Stimulated activated CD4-positive, alpha-beta T cell treated with anti-CD3 and anti-CD28 coated beads, TNF-alpha, amount 100 ng/mL, for 24 hours (primary cell): ENCODE measurements at places on chromosomes 6 and 20.

GRCh38 chr20:38975539-38976120 lies 13.5 kb downstream of the DHX35 start:
- DNase-seq = no peak

- no peak for DNase-seq
These were observed 28.6 kb downstream of the PRPH2 start for GRCh38 chr6:42693725-42694323.

DNA sequence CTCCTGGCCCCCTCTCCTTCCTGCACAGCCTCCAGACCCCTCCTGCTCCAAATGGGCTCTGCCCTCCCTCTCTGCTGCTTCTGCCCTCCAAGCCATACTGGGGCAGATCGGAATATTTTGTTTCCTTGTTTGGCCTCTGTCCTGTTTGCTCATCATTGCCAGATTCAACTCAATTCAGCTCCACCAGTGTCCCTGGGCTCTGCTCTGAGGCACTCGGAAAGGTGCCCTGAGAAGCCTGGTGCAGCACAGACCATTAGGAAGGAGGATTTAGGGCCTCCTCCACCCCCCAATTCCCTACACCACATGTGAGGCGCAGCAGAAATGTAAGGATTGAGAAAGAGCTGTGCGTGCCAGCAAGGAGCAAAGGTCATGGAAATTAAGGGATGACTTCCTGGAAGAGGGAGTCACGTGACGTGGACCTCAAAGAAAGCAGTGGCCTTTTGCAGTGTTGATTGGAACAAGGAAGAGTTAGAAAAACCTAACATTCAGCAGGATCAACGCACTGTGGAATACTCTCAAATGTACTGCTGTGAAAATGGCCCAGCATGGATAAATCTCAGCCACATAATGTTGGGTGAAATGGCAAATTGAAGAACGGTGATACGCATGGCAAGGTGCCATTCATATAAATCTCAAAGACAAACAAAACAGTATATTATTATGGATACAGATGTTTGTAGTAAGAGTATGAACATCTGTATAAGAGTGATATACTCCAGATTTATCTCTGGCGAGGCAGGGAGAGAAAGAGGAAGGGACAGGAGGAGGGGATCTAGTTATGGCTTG lies 229.5 kb upstream of the RNF24 start:
- no peak for DNase-seq

DNA sequence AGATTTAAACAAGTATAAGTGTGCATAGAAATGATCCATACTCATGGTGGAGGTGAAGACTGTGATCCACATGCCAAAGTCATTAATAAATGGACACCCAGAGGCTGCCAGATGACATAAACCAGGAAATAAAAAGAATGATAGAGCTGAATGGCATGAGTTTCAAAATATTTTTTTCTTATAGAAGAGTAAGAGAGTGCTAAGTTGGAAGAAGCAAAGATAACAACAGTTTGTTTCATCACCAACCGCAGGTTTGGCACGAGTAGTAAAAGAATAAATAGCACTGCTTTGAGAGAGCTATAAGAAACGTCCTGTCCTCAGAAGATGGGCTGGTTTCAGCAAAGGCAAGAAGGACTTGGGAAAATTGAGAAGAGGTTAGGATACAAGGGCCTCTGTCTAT lies 246.9 kb downstream of the UBE3D start:
- DNase-seq = no peak

DNA sequence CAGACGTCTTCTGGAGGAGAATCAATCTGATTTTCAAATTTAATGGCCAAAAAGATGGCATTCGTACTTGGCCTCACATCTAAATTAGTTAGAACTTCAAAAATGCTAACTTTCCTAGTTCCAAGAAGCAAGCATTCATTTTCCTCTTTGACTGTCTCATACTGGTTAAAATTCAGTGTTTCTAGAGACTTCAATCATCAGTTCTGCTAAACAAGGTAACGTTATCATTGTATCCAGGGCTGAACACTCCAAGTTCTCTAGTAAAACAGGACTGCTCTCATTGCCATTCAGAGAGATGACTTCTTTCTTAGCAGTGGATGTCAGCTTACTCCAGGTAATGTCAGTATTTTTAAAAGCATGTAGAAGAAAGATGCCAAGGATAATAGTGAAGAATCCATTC lies 34.6 kb upstream of the ENTPD6 start:
- DNase-seq = no peak

DNA sequence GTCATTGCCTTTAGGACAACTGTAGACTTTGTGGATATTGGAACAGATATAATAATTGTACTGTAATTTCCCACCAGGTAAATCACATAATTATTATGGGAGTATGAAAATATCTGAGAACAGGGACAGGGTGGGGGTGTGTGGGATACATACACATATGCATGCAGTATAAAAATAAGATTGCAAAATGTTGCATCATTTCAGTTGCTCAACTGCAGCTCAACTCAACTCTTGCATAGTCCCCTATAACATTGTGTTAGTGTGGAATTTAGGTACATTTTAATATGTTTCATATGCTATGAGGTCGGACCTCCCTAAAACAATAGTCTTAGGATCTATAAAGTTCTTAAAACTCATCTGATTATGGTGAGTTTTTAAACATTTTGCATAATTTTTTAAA lies 275.0 kb upstream of the FLRT3 start:
- no peak for DNase-seq

GRCh38 chr6:144285798-144286502 lies 815 bp downstream of the UTRN start:
- DNase-seq = peak; percentile 6

GRCh38 chr20:6864740-6865139 lies 97.3 kb downstream of the BMP2 start:
- no peak for DNase-seq
